ENCODE measurements at places on chromosomes 2 and 18. TPM values are rescaled to one million over a fixed set of nuclear protein-coding genes. Genes with fewer than 3 reads are reported as not detected.

ATL2 gene
- 65.7 TPM for total RNA-seq

ABHD1 gene
- 0.78 TPM for total RNA-seq

ACMSD gene
- not detected for total RNA-seq

GRCh38 chr2:174486563-174487107 is at the start of gene GPR155:
Gene GPR155 (minus strand): TSS chr2:174487029. CDS start chr2:174481956, 5,073 bp downstream.
- no peaks in the 10 kb centered on the region for H3K4me1 ChIP-seq
- H3K27me3 ChIP-seq, result no peaks in the 10 kb centered on the region
- H3K36me3 ChIP-seq, result no peaks in the 10 kb centered on the region
- H3K27ac ChIP-seq, result peak within 1 kb of the TSS; percentile 94
- peak within 1 kb of the TSS; percentile 93 for H3K4me3 ChIP-seq

- peaks cover 11% of the 10 kb centered on the region for H3K4me1 ChIP-seq
- H3K27ac ChIP-seq, result no peak overlapping the region
- no peak overlapping the region for H3K4me3 ChIP-seq
- H3K27me3 ChIP-seq, result no peaks in the 10 kb centered on the region
- no peaks in the 10 kb centered on the region for H3K36me3 ChIP-seq
These were observed 58.9 kb upstream of the ZSWIM2 start for GRCh38 chr2:186907897-186908296.

DNA sequence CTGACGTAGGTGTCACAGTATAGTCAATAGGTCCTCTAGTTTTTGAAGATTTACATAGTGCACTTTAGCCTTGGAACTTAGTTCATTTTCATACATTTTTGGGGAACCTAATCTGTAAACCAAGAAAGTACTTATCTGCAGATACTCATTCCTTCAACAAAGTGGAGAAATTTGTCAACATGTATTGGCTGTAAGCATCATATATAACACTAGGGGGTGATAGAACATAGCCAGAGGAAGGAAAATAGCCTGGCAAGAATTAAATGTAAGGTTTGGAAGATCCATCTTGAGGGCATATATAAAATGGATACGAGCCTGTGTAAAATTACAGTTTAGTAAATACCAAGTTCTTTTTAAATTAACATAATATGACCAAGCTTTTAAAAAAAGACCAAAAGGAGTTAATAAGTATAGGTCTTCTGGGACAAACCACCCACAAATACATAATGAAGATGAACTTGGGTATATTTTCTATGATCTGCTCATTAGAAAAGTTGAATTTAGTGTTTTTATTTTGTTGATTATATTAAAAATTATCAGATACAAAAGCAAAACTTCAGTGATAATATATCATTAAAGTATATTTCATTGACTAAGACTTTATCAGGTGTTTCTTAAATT is 18.2 kb downstream of the RPL37A start:
- H3K4me3 ChIP-seq, result no peak overlapping the region
- no peak for DNase-seq
- H3K4me1 ChIP-seq, result no peaks in the 10 kb centered on the region
- H3K27ac ChIP-seq, result no peak overlapping the region
- H3K27me3 ChIP-seq, result no peaks in the 10 kb centered on the region

DNA sequence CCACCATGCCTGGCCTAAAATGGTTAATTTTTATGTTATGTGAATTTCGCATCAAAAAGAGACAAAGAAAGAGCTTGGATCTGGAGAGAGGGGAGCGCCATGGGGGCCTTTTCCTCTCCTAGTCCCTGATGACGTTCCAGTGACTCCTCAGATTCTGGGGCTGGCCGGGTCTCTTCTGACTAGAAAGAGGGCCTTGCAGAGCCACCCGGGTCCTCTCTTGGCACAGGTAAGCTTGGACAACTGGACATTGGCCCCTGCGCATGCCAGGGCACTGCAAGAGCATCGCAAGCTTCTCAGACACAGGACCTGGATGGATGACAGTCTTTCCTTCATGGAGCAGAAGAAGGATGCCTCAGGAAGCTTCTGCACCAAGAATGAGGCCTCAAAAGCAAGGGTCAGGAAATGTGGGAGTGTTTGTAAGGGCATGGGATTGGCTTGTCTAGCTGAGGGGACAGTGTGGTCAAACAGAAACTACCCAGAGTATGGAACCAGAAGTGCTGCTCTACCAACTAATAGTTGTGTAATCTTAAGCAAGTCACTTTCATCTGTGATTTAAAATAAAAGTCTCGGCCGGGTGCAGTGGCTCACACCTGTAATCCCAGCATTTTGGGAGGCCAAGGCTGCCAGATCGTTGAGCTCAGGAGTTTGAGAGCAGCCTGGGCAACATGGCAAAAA is 35.2 kb downstream of the FOSL2 start:
- no peak for DNase-seq
- no peaks in the 10 kb centered on the region for H3K36me3 ChIP-seq
- no peaks in the 10 kb centered on the region for H3K4me1 ChIP-seq
- H3K27ac ChIP-seq, result no peak overlapping the region
- no peak overlapping the region for H3K4me3 ChIP-seq

GRCh38 chr2:21310493-21310892 is 186.7 kb downstream of the TDRD15 start:
- no peak for DNase-seq
- H3K4me3 ChIP-seq, result no peak overlapping the region
- no peaks in the 10 kb centered on the region for H3K27me3 ChIP-seq
- H3K27ac ChIP-seq, result no peak overlapping the region
- H3K4me1 ChIP-seq, result no peaks in the 10 kb centered on the region

GRCh38 chr2:202022755-202023154 is 10.9 kb upstream of the FZD7 start:
- no peak for DNase-seq
- no peaks in the 10 kb centered on the region for H3K36me3 ChIP-seq
- H3K27ac ChIP-seq, result no peak overlapping the region
- H3K4me3 ChIP-seq, result no peak overlapping the region
- H3K4me1 ChIP-seq, result no peaks in the 10 kb centered on the region
- no peaks in the 10 kb centered on the region for H3K27me3 ChIP-seq

- H3K4me3 ChIP-seq, result no peak overlapping the region
- H3K36me3 ChIP-seq, result no peaks in the 10 kb centered on the region
- H3K4me1 ChIP-seq, result no peaks in the 10 kb centered on the region
- DNase-seq, result no peak
These were observed 680.7 kb downstream of the NR4A2 start for GRCh38 chr2:155651851-155652250.
